ENCODE measurements at places on chromosomes 1 and 21.

DNA sequence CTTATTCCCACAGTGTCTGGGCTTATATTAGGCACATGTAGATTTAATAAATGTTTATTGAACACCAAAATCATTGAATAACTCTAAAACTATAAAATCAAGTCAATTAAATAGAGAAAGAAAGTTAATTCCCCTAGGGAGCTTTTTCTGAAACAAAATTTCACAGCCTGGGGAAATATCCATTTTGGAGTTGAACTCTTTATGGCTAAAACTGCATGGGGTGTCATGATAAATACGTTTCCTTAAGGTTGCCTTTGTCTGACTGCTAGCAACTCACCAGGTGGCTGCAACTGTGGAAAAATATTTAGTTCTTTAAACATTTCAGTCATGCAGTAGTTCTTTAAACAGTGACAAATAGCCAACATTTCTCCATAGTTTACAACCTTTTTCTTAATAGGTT, 496.1 kb downstream of the LRRIQ3 start:
- no peak for DNase-seq

DNA sequence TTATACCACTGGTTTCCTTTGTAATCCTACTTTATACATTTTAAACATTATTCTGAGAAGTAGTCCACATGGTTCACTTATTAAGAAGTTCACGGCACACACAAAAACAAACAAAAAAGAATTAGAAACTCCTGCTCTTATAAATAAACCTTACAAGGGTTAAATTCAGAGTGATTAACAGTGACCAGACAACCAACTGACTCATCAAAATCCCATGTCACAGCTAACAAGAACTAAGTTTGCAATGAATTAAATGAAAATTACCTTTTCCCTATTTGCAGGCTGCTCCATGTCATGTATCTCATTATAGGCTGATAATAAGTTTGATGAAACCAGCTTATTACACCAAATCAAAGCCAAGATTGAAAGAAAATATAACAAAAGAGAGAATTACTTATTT, 77.5 kb downstream of the PUM1 start:
- DNase-seq = no peak

- DNase-seq = no peak
Observed at GRCh38 chr1:228407106-228408040, 738 bp upstream of the TRIM11 start.

DNA sequence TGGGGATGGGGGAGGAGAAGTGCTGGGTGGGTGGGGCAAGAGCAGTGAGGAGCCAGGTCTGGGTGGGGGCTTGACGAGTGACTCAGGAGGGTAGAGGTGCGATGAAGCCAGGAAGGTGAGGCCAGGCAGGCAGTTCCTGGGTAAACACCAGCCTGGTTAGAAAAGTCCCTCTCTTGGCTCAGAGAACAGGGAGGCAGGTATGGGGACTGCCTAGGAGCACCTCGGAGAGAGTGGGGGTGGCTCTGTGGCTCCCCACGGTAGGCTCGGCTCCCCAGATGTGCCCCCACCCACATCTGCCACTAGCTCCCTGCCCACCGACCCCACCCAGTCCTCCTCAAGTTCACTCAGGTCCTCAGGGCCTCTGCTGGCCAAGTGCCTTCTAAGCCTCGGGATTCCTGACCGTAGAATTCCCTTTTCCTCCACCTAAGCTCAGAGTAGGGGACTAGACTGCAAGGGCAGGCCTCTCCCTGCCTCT, 1.2 kb downstream of the HSPG2 start:
- no peak for DNase-seq

GRCh38 chr1:210448297-210448892, 119.7 kb downstream of the HHAT start:
- DNase-seq = no peak

GRCh38 chr1:159854116-159854692, 8.3 kb downstream of the VSIG8 start:
- peak; percentile 86 for DNase-seq

DNA sequence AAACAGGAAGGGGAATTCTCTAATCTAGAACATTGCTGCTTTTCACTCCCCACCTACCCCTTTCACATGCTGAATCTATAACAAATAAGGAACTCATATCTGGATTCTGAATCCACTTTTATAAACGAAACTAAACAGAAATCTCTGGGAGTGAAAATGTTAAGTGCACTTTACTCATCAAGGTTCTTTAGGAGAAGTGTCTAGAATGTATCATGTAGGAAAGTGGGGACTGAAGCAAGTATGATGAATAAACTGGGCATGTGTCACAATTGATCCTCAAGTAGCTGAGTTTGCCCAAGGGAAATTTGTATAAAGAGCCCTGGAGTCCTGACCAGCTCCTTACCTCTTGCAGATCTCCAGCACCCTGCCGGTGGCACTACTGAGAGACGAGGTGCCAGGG, 19.8 kb downstream of the AVPR1B start:
- no peak for DNase-seq

DNA sequence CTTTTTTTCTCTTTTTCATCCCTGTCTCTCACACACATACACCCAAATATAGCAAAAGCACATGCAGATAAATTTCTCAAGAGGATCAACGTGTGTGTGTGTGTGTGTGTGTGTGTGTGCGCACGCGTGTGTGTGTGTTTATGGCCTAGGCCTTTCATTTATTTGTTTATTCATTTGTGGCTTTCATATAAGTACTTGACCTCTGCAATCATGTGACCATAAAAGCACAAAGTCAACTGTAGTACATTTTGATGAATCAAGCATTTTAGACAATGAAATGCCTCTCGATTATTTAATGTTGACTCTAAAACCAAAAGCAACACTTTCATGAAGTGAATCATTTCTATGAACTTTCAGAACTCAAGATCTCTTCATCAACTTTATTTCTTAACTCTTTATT, 194.1 kb upstream of the ADGRL2 start:
- no peak for DNase-seq

DNA sequence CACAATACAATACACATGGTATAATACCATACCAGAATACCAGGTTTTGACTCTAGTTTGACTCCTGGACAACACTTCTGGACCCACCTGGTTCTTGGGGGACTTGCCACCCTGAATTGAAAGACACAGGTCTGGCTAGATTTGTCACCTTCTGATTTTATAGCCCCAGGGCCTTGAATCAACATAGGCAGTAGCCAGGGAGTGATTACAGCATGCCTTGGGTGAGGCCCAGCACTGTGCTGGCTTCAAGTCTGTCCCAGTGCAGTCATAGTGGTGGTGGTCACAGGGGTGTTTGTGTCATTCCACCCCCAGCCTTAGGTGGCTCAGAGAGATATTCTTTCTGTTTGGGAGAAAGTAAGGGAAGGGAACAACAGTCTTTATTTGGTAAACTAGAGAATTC, 23.3 kb upstream of the SNX7 start:
- no peak for DNase-seq

- DNase-seq = no peak
Observed at GRCh38 chr1:38396606-38397005, 350.0 kb upstream of the POU3F1 start.

- no peak for DNase-seq
Observed at GRCh38 chr1:3222042-3222692, 153.2 kb downstream of the PRDM16 start.

GRCh38 chr1:182786223-182786994, 3.2 kb upstream of the NPL start:
- DNase-seq = no peak

DNA sequence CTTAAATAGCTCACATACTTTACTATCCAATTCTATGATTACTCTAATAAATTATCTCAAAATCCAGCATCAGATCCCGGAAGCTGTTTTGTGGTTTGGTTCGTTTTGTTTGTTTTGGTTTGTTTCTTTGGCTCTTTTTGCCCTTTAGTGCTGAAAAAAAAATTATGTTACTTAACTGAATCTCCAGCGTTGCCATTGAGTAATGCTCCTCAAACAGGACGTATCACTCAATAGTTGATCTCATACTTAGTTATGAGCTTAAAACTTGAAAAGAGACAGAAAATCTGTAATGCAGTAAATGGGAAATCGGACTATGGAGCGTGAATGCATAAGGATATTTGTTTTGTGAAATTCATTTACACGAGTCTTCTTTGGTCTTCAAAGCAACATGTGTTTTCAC, 533.8 kb upstream of the TMPRSS15 start:
- DNase-seq = no peak

GRCh38 chr21:35981514-35982070, 78.7 kb downstream of the SETD4 start:
- no peak for DNase-seq
